Activated CD8-positive, alpha-beta T cell treated with anti-CD3 and anti-CD28 coated beads for 36 hours (primary cell): ENCODE measurements at places on chromosomes 7 and 10.

DNA sequence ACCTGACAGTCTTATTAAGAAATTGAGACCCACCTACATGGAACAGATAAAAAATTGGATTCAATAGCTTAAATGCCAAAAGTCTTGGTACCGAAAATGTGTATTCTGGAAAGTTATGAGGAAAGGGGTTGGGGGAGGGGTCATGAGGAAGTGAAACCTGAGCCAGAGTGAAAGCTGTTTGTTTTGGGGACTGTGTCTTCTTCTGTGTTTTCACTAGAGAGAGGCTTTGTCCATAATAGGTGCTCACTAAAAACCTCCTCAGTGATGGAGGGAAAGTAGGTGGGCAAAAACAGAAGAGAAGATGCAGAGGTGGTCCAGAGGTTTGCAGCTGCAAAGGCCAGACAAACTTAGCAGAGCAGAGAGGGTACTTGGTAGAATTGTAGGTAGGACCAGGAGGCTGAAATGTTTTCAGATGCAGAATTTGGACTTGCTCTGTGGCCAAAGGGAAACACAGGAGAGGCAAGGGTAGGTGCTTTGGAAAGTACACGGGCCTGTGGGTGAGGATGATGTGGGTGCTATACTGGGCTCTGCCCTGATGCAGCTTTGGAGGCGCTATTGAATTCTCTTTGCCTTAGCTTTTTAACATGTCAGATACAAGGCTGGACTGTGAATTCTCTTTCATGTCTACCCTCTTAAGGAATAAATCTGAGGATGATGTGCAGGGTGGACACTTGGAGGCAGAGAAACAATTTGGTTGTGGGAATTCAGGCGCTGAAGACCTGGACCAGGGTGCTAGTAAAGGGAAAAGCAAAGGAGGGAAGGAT lies 254.6 kb downstream of the PTEN start:
- DNase-seq: peak; percentile 38

DNA sequence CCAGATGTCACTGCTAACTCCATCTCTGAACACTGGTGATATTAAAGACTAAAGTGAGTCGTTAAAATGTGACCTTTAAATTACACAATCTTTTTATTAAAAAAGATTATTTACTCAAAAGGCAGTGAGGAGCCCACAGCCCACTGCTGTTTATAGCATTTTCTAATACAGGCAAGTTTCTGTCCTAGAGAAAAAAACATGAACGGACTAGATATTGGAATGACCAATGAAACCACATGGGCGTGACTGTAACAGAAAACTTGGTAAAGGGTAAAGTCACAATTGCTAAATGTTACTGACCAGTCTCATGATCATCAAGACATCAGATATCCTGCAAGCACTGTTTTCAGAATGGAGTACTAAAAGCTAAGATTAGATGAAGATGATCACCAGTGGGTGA lies 78.7 kb downstream of the FEZF1 start:
- no peak for DNase-seq

- DNase-seq: no peak
Measured at GRCh38 chr10:101452176-101452575, 98.2 kb downstream of the BTRC start.

GRCh38 chr7:69676247-69676646 lies 78.0 kb downstream of the AUTS2 start:
- no peak for DNase-seq

DNA sequence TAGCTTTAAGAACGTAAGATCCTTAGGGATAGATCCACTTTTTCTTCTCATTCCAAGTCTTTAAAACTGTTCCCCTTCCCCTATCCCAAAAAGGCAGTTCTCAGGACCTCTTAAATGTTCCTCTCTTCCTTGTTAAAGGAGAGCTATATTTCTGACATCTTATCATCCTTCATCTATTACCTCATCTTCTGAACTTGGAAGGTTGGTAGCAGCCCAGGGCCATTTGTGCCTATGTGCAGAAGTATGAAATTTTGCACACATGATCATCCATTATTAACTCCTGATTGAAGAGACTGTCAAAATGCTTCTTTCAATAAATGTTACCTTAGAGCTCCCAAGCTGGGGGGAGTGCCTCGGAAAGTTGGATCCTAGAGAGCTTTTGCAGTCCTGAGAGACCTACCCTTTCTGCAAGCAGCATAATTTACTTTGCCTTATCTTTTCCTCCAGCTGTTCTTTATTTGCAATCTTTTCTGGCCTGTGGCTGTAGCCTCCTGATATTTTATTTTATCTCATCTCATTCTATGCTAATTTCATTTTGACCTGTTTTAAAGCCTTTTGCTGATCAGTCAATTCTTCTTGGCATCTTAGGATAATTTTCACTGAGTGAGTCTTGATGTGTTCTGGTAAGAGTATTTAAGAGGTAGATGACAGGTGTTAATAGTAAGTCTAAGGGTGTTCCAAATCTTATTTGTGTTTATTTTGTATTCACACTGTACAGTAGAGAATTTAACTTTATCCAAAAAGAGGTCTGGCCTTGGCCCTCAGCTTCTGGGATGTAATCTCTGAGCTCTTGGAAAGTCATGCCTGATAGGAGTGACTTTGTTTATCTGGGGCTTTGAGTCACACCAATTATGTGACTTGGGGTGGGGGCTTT lies 135.0 kb upstream of the PDLIM1 start:
- no peak for DNase-seq

GRCh38 chr10:33669904-33670303 lies 335.4 kb upstream of the NRP1 start:
- no peak for DNase-seq
